ENCODE measurements at places on chromosomes 6 and 20.

GRCh38 chr20:5835321-5835821, 85.2 kb downstream of the SHLD1 start:
- DNase-seq = peak; percentile 71

DNA sequence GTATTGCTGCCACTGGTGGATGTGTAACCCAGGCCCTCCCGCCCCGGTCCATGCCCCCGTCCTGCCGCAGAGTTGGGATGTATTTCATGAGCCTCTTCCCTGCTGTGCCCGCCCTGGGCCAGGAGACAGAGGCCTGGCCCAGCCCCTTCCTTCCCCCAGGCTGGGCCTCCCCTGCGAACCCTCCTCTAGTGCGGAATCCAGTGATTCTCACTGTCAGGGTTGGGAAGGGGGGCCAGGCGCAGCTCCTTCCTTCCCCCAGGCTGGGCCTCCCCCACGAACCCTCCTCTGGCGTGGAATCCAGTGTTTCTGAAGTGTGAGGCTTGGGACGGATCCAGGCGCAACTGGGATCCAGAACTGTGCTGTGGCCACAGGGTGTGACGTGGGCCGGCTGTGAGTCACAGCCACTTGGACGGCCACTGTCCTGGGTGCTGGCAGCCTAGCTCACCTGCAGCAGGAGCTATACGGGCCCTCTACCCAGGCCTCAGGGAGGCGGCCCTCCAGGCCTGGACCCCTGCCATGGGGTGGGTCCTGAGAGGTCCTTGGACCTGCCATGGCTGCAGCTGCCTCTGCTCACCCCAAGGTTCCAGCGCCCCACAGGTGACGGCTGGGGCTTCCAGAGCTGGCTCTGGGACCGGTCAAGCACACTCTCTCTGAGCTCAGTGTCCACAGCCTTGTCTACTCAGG, 28.3 kb downstream of the COL20A1 start:
- DNase-seq = no peak

GRCh38 chr20:7971536-7972280, 31.4 kb upstream of the HAO1 start:
- DNase-seq = no peak

DNA sequence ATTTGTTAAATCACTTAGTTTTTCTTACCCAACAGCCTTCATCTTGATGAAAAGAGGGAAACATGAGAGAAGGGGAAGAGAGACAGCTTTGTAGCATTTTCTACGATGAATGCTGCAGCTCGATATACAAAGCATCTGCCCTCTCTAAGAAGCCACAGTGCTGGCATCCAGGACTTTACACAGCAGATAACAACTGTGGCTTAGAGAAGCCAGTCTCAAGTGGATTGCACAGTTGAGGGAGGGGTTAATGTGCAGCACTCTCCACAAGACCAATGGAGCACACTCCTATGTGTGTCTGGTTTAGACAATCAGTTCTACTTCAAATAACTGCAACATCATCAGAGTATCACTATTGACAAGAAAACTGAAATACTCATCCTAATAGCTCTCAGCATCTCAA, 5.8 kb downstream of the C6orf120 start:
- DNase-seq = no peak

GRCh38 chr6:157599191-157599590, 218.2 kb downstream of the ZDHHC14 start:
- DNase-seq = no peak

DNA sequence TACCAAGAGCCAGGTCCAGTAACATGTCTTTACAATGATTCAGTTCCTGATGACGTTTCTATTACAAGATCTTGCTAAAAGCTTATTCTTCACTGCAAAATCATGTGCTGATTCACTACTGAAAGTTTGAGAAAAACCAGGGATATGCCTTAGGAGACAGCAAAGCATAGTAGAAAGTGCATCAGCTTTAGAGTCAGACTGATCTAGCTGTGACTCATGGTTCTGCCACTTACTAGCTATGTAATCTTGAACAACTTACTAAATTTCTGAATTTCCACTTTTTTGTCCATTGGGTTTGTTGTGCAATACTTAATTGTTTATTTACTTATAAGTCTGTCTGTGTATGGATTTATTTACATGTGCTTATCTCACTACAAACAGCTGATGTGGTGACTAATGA, 198.5 kb upstream of the RSPO3 start:
- peak; percentile 87 for DNase-seq

GRCh38 chr20:24620937-24621519, 151.6 kb downstream of the SYNDIG1 start:
- DNase-seq = no peak

- no peak for DNase-seq
Observed at GRCh38 chr20:53081916-53082863, 110.0 kb downstream of the TSHZ2 start.

DNA sequence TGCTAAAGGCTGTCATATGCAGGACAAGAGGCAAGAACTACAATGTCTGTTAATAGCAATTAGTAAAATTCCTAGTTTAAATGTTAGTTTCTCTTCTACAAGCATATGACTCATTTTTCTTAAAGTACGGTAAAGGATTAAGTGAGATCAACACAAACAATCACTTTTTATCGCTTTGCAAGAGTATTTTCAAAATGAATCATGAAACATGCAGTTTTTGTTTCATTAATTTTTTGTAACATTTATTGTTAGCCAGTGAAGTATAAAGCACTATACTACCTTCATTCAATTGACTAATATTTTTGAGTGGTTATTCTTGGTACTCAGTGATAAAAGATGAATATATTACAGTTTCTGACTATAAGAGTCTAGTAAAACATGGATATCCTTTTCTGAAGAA, 138.6 kb downstream of the AHI1 start:
- peak; percentile 16 for DNase-seq

GRCh38 chr20:22833851-22834250, 201.3 kb upstream of the SSTR4 start:
- no peak for DNase-seq

DNA sequence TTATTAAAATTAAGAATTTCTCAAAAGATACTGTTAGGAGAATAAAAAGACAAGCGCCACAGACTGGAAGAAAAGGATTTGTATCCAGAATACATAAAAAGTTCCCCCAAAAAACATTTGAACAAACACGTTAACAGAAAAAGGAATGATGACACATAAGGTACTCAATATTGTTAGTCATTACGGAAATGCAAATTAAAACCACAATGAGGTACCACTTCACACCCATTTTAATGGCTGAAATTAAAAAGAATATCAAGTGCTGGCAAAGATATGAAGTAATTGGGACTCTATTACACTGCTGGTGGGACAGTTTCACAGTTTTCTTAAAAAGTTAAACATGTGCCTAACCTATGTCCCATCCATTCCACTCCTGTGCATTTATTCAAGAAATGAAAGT, 51.4 kb downstream of the HECA start:
- no peak for DNase-seq

DNA sequence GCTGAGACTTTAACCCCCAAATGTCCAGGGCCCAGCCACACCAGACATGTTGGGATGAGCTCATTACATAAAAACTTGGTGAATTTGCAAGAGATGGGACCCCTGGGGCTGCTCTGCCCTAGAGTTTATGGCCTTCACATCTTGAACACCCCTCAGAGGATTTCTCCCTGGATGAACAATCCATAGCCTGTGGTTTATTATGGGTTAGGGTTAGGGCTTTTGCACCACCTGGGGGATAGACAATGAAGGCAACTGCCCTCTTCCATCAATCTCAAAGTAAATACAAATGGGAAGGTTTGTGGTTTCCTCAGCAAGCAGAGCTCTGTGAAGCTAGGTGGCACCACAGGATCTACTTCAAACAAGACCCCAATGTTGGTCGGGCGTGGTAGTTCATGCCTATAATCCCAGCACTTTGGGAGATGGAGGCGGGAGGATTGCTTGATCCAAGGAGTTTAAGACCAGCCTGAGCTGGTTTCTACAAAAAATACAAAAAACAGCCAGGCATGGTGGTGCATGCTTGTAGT, 17.4 kb downstream of the SPINT3 start:
- DNase-seq = no peak

GRCh38 chr20:47557218-47557617, 55.5 kb downstream of the NCOA3 start:
- DNase-seq = no peak

DNA sequence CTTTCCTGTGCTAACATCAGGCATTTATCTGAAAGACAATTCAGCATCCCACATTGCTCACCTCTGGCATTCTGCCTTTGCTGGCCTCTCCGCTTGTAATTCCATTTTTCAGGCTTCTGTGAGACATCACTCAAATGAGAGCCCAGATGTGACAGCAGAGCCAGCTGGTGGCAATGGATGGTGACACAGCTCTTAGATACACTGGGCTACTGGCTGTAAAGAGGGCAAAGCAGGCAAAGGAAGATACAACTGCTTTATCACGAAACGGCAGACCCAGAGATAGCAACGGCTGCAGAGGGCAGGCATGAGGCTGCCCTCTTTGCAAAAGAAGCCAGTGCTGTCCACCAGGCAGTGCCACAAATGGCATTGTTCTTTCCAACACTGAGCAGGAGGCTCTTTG, 329.8 kb downstream of the KIF16B start:
- no peak for DNase-seq

GRCh38 chr6:150410399-150410798, 41.6 kb downstream of the IYD start:
- no peak for DNase-seq

- peak; percentile 20 for DNase-seq
Observed at GRCh38 chr20:34639755-34640222, 37.1 kb downstream of the PIGU start.

DNA sequence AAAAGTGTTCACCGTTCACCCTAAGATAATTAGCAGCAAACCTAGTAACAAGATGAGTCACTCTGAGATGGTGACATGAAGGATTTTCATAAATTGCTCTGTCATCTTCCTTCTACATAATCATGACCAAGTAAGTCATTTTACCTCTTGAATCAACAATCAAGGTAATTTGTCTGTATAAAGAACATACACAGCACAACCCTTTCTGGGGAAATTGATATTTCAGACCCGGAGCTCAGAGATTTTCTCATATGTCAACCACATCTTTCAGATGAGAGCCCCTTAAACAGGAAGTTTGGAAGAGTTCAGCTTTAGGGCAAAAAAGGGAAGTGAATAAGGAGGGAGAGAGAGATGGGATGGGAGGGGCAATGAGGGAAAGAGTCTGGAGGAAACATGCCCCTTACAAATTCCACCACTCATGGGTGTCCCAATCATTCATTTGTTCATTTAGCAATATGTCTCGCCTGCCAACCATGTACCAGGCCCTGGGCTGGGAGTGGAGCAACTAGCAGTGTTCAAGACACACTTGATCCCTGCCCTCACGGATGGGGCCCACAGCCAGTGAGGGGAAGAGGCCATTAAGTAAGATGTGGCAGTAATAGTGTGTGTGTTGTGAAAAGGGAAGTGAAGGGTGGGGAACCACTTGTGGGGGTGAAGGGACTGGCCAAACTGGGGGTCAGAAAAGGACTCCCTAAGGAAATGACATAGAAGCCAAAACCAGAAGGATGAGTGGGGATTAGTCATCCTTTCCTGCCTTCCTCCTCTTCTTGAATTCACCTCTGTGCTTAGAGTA, 190.9 kb downstream of the MAFB start:
- no peak for DNase-seq

GRCh38 chr6:115001731-115002350, 659.0 kb upstream of the HS3ST5 start:
- DNase-seq = no peak

- no peak for DNase-seq
Observed at GRCh38 chr6:105648276-105648675, 245.4 kb upstream of the PREP start.

GRCh38 chr6:2558861-2559801, 191.6 kb downstream of the MYLK4 start:
- DNase-seq = peak; percentile 82

GRCh38 chr20:24934101-24934661, 14.9 kb upstream of the CST7 start:
- no peak for DNase-seq

DNA sequence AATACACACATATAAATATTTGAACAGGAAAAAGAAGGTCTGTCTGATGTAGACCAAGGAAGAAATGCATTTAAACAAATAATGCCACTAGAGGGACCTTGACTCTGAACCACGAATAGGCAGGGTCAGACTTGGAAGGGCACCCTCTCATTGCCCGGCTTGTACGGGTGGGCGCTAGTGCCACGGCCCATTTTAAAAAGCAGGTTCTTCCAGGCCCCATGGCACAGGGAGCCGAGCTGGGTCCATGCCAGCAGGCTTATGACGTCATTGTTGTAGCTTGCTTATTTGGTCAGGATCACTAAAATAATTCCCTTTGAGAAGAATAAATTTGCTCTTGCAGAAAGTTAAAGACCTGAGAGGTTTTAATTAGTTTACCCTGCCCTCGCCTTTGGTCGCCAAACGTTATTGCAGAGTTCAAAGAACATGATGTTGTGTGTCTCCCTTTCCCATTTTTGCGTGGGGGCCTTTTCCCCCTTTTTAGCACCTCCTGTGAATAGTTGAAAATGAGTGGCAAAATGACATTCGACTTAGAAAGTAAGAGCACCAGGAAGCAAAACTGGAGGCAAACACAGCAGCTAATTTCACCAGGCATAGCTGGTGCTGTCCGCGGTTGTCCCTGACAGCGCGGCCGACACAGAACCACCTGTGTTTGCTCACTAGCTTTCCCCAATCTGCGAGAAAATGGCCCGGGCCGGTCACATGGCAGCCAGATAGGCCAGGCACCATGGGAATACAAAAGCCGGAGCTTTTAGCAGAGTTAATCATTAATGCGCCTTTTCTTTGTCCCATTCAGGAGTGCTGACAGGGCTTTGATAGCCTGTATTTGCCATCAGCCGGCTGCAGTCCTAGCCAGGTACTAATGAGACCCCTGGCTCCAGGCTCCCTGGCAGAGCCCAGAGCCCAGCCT, 93.8 kb downstream of the FOXA2 start:
- DNase-seq = peak; percentile 84

DNA sequence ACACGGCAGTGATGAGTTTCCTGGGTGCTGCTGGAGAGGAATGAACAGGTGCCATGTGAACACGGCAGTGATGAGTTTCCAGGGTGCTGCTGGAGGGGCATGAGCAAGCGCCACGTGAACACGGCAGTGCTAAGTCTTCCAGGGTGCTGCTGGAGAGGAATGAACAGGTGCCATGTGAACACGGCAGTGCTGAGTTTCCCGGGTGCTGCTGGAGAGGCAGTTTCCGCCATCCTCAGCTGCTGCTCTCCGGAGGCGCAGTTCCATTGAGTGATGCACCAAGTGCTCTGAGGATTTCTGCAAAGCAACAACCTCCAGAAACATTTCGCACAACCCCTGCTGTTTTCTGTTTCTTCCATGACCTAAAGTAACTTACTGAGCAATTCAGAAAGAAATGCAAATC, 155.4 kb downstream of the SMOC2 start:
- DNase-seq = no peak

DNA sequence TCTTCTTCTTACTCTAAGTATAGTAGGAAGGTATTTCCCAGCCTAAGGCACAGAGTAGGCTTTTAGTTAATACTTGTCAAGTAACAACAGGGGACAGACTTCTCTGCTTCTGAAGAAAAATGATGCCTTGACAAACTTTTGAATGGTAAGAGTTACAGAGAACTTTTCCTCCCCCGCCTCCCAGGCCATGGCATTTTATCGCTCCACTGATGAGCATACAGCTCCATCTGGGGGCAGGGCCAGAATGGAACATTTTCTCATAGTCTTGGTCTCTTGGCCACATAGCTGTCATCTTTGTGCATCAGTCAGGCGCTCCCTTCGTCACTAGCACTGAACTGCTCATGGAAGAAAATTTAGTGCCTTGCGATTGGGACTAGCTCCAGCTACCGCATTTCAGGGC, 1066.8 kb upstream of the CITED2 start:
- DNase-seq = peak; percentile 63

Measured in renal cortical epithelial cell (primary cell).